ENCODE measurements at places on chromosomes 7 and 10.
A peak's percentile ranks its signal among the peaks of the same experiment; 100 is the strongest.

- DNase-seq: no peak
Measured at GRCh38 chr10:58714409-58714808, 201.7 kb downstream of the BICC1 start.

DNA sequence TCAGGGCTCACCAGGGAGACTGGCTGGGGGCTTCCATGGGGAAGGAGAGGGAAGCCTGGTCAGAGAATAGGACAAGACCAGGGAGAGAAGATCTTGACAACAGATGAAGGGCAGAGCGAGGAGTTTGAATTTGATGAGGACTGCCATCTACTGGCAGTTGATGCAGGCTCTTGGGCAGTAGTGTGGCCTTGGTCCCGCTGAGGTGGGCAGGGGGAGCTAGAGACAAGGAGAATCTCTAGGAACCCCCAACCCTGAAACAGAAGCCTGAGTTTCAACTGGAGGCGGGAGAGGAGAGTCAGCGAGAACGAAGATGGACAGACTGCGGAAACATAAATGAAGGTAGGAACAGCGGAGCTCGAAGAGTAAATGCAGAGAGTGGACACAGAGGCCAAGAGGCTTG, 81.0 kb downstream of the PPP1R3C start:
- peak; percentile 8 for DNase-seq

DNA sequence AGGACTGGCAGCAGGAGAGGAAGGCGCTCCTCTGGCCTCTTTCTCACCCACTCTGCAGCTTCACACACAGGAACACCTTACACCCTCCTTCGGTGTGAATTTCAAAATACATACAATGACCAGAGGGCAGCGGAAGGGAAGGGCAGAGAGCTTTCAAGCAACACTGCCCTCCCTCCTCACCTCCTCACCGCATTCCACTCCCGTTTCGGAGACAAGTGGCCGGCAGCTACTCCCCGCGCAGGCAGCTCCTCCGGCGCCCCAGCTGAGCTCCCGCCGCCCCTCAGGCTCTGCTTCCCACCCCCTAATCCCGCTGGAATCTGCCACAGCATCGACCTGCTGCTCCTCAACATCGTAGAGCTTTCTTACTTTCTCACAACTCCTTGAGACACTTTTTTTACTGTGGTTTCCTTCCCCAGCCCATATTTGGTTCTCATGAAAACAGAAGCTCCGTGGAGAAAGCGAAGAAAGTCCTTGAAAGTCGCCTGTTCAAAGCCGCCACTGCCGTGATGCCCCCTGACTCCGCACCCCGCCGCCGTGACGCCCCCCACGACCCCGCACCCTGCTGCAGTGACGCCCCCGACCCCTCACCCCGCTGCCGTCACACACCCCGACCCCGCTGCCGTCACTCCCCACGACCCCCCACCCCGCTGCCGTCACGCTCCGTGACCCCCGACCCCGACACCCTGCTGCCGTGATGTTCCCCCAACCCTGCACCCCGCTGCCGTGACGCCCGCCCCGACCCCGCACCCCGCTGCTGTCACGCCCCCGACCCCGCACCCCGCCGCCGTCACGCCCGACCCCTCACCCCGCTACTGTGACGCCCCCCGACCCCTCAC, 14.6 kb upstream of the GPER1 start:
- DNase-seq: no peak

GRCh38 chr10:70621503-70622078, 19.1 kb upstream of the PRF1 start:
- no peak for DNase-seq

GRCh38 chr10:3122486-3123205, 49.9 kb downstream of the PITRM1 start:
- DNase-seq: no peak

- no peak for DNase-seq
Measured at GRCh38 chr10:38093816-38094157, 350 bp upstream of the ZNF37A start.

GRCh38 chr10:132905661-132906060, 36.7 kb downstream of the CFAP46 start:
- no peak for DNase-seq

GRCh38 chr7:80703272-80703671, 64.8 kb downstream of the CD36 start:
- no peak for DNase-seq

GRCh38 chr7:155756322-155756721, 55.9 kb downstream of the SHH start:
- DNase-seq: no peak

DNA sequence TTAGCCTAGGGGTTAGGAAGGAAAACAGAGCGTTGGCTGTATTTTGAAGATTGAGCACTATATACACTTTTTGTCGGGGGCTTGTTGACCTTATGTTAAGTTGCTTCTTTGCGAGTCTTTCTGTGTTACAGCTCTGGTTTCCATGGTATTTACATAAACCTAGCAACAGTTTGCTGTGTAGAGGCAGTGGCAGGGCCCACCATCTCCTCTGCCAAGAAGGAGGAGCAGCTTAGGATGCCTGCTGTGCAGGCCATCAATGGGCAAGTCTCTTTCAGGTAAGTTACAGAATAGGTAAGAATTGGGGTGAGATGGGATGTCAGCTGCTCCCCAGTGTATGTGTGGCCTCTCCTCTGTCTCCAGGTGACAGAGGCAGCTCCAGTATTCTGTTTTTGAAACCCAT, 485.5 kb downstream of the LRMDA start:
- DNase-seq: no peak

- no peak for DNase-seq
Measured at GRCh38 chr7:132181371-132181770, 394.9 kb downstream of the PLXNA4 start.

- DNase-seq: no peak
Measured at GRCh38 chr7:84565345-84566074, 370.9 kb upstream of the SEMA3A start.

DNA sequence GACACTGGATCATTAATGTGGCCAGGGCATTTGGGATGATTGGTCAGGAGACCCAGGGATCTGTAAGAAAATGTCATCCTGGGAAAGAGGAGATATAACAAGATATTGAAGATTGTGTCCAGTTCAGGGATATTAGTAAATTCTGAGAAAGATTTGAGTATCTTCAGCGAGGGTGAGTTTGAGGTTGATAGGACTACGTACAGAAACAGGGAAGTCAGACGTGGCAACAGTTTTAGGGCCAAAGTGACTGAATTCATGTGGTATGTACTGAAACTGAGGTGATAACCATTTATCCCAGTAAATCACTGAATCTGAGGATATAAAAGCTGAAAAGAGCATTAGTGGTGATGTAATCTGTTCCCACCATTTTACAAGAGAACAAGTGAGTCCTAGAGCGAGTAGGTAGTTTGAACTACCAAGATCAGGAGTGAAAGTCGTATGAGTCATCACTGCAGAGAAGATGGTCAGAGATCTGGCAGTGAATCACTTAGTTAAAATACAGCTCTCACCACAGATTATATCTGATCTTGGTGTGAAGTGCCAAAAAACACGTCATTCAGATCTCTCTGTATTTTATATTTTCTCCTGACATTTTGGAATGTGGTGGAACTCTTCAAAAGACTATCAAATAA, 220.5 kb downstream of the CDK14 start:
- peak; percentile 82 for DNase-seq

GRCh38 chr10:124181656-124182055, 88.3 kb upstream of the CHST15 start:
- DNase-seq: no peak

DNA sequence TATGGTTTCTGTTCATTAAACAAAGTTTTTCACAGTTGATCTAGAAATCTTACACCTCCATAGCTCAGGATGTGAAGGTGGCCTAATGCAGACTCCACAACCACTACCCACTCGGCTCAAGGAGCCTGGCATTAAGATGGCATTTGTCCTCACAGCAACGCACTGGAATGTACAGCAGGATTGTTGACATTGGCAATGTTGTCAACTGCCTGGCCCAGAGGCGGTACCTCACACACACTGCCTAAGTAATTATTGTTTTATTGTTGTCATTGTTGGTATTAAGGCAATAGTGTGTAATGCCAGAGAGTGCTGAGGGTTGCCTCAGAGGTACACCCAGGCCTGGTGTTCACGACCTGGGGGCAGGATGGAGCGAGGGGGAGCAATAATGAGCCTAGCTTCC, 38.3 kb downstream of the LRRC18 start:
- no peak for DNase-seq

DNA sequence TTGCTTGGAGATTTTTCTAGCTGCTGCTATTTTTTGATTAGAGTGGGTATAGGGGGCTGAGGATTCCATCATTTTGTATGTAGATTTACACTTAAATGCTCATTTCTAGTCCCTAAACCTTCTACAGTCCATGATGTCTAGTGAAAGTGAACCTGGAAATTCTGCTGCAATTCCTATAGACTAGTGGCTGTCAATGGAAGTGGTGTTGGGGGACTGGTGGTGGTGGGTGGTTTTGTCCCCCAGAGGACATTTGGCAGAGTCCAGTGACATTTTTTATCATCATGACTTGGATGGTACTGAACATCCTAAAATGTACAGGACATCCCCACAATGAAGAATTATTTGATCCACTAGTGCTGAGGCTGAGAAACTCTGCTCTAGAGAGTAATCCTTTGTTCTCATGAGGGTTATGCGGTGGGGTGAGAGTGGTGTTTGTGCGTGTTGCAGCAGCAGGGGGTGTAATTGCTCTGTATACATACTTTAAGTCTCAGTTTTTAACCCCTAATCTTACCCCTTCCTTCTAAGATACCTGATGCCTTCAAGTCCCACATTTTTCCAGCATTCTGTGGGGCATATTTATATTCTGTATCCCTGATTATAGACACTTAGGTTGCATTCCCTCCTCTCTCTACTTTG, 35.0 kb downstream of the KIF11 start:
- no peak for DNase-seq

GRCh38 chr7:126700807-126701604, 551.7 kb downstream of the GRM8 start:
- DNase-seq: peak; percentile 94

DNA sequence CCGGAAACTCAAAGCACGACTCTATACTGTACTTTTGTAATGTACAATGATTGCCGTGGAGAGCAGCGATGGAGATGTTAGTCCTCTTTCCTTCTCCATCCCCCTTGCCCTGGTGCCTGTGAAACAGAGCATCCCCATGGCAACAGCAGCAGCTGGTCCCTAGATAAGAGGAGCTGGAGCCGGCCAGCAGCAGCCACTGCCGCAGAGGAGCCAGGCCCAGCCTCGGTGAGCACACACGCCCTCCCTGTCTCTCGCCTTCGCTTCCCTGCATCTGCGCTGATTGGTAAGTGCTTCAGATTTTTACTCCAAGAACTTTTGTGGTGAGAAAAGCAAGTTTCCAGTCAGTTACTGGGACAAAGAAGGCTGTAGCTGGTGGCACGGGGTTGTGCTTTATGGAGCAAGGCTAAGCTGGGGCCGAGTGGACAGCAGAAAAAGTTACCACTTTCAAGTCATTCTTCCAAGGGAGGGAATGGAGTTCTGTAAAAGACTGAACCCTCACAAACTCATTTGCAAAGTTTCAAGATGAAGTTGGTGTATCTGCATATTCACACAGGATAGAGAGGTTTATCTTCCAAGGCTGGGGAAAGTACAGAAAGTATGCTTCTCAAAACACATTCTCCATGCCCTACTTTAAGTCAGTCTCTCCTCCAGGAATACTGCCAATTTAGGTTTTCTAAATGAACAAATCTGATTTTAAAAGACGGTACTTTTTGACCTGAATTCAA, at the start of gene PPP1R17:
Gene PPP1R17, plus strand, starts transcription at position 192 of the 725 bp plus-strand sequence. CDS start 5,227 bp downstream, outside the sequence.
- no peak for DNase-seq

DNA sequence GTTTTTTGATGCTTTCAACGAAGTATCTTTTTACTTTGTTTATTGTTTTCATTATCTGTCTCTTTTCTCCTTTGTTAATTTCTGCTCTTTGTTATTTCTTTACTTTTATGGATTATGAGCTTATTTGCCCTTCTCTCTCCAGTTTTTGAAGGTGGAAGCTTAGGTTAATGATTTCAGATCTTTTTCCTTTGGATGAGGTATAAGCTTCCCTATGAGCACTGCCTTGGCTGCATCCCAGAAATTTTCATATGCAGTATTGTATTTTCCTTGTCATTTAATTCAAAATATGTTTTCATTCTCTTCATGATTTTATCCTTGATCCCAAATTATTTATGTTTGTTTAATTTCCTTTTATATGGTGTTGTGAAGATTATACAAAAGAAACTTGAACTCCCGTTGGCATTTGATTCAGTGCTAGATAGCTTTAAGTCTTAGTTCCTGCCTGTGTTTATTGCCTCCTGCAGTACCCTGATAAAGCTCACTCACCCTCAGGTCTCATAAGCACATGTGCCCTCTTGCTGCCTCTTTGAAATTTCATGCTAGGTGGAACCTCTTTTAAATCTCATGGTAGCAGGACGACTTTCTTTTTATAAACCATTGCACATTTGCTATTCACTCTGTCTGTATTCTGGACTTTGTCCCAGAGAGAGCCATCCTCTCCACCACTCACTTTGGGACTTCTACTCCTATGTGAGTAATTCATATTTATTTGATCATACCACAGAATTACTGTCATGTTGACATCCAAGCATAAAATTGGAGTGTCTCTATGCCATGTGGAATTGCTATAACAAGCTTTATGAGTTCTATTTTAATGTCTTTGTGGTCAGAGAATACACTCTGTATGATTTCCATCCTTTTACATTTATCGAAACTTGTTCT, 23.0 kb upstream of the CEP41 start:
- no peak for DNase-seq

GRCh38 chr7:2668401-2668800, 19.6 kb upstream of the AMZ1 start:
- DNase-seq: no peak

DNA sequence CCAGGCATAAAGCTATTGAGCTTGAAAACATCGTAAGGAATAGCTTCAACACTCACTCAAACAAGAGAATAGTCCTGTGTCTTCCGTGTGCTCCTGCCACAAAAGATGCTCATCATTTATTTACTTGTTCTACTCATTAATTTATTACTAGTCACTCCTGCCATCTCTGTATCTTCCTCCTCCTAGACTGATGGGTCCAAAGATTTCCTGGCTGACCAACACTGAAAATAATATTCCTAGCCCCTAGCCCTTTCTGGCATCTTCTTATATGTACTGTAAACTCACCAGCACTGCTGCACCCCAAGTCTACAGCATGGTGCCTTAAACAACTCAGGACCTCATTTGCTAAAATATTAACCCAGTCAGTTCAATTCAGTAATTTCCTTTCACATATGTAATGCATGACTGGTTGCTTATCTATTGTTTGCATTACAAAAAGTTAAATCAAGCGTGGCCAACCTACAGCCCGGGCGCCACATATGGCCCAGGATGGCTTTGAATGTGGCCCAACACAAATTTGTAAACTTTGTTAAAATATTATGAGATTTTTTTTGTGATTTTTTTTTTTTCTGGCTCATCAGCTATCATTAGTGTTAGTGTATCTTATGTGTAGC, 86.7 kb upstream of the GSDME start:
- DNase-seq: no peak

- no peak for DNase-seq
Measured at GRCh38 chr7:158093156-158093796, 494.3 kb downstream of the PTPRN2 start.

DNA sequence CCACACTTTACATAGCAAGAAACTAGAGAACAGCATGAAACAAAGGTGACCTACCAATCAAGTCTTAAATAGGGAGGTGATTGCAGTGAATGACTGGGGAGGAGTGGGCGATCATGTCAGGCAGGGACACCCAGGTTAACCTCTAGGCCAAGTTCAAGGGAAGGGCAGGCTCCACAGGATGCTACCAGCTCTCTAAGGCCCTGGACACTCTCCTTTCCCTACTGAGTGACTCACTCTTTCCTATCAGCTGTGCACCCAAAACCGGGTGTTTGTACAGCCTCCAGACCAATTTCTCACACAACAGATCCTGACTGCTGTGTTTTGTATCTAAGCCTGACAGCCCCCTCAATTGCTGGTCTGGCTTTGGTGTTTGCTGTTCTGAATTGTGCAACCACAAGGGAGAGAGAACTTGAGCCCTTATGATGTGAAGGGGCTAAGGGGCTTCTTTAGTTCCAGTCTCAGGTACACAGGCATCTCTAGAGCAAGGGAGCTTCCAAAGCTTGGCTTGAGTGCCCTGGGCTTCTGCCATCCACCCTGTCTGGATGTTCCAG, 107.8 kb downstream of the TBXAS1 start:
- peak; percentile 19 for DNase-seq

Measured in activated CD4-positive, alpha-beta T cell treated with anti-CD3 and anti-CD28 coated beads, Interleukin-10, Interleukin-2, amounts not matched to agents 100 ng/mL and 50 ng/mL, durations not matched to agents 16 hours and 8 hours (primary cell).